Gastrocnemius medialis (tissue), 4 donors: ENCODE measurements at places on chromosomes 5 and 9.

DNA sequence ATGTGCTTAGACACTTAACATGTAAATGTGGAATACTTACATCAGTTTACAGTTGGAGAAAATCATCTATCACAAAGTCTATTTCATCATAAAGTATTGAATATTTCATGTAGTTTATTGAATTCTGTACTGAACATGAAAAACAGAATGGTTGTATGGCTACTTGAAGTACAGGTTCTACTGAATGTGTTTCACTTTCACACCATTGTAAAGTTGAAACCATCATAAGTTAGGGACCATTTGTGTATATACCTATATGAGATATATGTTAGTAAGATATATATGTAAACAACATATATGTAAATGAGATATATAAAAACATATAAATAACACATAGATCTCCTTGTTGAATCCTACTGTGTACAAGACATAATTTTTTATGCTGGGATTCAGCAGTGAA, 63.0 kb upstream of the TAF11L2 start:
- no peak for DNase-seq

DNA sequence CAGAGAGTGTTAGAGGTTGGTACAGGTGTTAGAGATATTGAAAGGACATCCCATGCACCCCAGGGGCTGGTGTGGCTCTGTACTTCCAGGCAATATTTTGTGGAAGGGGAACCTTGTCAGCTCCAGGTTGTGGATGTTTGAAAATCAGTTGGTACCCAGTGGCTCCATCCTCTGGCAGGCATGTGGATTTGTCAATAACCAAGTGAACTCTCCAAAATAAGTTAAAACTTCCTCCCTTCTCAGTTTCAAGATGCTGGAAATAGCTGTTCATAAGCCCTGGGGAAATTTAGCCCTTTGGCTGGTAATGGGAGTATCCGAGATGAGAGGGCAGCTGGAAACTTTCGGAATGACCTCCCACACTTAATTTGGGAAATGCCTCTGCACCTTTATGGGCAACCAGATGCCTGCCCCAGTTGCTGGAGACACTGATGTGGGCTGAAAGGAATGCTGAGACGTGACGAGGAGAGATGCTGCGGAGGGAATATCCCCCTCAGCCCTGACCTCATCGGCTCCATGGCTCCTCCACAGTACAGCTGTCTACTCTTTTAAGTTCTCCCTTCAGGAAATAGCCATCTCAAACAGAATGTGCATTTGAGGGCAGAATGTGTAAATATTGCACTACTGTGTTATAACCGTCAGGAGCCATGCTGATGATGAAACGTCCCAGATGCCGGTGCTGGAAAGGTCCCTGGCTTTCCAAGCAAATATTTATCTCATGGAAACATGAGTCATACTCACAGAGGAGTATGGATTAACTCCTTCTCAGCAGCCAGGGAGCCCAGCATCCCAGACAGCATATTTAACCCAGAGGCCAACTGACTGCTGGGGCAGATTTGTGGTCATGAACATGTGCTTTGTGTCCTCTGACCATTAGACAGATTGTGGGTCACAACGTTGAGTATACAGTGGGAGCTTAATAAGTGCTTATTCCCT, 29.5 kb downstream of the TGFBI start:
- DNase-seq = no peak

- DNase-seq = no peak
Measured at GRCh38 chr9:127923046-127923445, 6.2 kb upstream of the ST6GALNAC4 start.

DNA sequence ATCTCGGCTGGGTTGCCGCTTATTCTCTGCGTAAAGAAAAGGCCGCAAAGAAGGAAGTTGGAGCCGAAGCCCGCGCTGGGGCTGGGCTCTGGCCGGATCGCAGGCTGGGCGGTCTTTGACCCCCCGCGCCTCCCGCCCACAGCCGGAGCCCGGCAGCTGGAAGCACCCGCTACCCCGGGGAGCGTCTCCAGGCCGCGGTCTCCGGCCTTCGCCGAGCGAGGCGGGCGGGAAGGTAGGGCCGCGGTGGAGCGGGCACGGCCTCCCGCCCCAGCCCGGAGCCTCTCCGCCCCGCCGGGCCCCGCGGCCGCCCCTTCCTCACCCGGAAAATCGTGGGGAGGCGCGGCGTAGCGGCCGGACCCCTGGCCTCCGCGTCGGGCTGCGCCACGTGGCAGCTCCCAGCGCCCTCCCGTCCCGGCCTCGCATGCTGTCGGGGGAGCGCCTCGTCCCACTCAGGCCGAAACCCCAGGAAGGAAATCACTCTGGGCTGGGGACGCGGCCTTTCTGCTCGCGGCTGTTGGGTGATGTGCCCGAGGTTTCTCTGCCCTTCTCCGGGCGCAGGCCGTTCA, 12.0 kb downstream of the FOXD1 start:
- DNase-seq = no peak

GRCh38 chr9:8514760-8515159, 715.2 kb upstream of the DMAC1 start:
- no peak for DNase-seq

DNA sequence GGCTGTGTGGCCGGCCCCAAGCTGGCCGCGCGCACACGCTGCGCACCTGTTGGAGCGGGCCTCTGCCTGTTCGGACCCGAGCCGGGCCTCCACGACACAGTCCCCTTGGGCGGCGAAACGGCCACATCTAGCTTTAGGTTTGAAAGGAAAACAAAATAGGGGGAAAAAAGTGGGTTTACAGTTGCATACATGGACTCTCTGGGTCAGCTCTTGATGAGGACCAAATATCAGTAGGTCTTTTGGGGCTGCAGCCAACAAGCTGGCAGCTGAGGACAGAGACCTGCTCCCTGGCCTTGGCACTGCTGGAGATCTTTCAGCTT, 20.7 kb downstream of the IGIP start:
- no peak for DNase-seq

GRCh38 chr5:72468024-72468423, 39.2 kb downstream of the ZNF366 start:
- no peak for DNase-seq

DNA sequence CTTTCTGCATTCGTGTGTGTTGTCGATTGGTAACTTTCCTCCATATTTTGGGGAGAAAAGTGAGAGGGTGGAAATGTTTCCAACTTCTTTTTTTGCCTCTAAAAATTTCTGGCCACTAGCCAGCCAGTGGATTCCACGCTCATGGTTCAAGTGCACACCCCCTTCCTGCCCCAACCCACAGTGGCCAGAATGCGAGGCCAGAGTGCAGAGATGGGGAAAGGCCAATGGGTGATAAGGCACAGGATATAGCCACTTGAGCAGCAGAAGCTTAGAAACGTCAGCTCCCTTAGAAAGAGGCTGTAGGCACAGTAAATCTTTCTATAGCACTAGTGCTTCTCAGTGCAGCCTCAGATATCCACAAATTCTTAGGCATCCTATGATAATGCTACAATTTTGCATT, 75.8 kb upstream of the ADRB2 start:
- no peak for DNase-seq

GRCh38 chr5:39461007-39461682, 36.4 kb upstream of the DAB2 start:
- DNase-seq = peak; percentile 33

- no peak for DNase-seq
Measured at GRCh38 chr5:121630402-121630801, 221.3 kb upstream of the FTMT start.

- no peak for DNase-seq
Measured at GRCh38 chr9:4106081-4106759, 193.6 kb downstream of the GLIS3 start.
